HepG2 (cell line): ENCODE measurements at places on chromosomes 3 and 15. TPM values are rescaled to one million over a fixed set of nuclear protein-coding genes. Genes with fewer than 3 reads are reported as not detected.

- H3K27ac ChIP-seq = no peak overlapping the region
- H3K27me3 ChIP-seq = peaks cover 16% of the 10 kb centered on the region; the same call in 1 of the 3 replicates
- DNase-seq = no peak
These were observed 28.1 kb downstream of the CHST14 start for GRCh38 chr15:40498891-40499290.

P3H2 gene
- not detected in 2 replicates for total RNA-seq

PLAAT1 gene
- total RNA-seq = not detected in 2 replicates

GRCh38 chr15:57313134-57313483 is 63.2 kb upstream of the CGNL1 start:
- peaks cover 35% of the 10 kb centered on the region for H3K4me1 ChIP-seq
- H3K4me3 ChIP-seq = 0 out of 2 replicates have a peak overlapping the region, but pooled peaks have one; percentile 14
- H3K36me3 ChIP-seq = no peaks in the 10 kb centered on the region
- DNase-seq = no peak
- peak overlapping the region; percentile 14 for H3K27ac ChIP-seq

ADGRG7 gene
- not detected in 2 replicates for total RNA-seq

DNA sequence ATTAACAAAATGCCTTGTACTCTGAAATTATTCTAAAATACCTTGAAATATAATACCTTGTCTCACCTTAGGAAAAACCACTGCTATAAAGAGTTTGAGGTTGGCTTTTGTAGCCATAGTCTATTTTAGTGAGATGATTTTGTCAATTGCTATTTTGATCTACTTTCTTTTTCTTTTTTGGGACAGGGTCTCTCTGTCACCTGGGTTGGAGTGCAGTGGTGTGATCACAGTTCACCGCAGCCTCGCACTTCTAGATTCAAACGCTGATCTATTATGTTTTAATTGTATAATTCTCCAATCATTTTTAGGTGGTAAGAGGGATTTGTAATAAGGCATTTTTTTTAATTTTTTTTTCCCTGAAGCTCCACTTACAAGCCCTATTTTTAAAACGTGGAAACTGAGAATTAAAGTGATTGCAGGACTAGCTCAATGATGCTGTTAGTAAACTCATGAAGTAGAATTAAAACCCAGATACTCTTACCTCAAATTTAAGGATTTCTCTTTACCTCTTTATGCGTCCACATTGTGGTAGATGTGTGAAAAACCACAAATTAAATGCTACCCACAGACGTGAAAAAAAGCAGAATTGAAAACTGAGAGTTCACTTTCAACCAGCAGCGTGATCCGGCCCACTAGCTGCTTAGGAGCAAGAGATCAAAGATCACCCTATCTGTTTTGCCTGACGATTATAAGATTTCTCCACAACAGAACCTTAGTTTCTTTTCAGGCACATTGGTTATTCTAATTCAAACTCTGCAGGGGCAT is 384.2 kb downstream of the CGGBP1 start:
- no peak overlapping the region for H3K4me3 ChIP-seq
- no peaks in the 10 kb centered on the region for H3K27me3 ChIP-seq
- DNase-seq = no peak
- H3K27ac ChIP-seq = no peak overlapping the region
- H3K4me1 ChIP-seq = no peaks in the 10 kb centered on the region

CHDH gene
- 40.4 and 48.9 TPM in 2 replicates for total RNA-seq

DNA sequence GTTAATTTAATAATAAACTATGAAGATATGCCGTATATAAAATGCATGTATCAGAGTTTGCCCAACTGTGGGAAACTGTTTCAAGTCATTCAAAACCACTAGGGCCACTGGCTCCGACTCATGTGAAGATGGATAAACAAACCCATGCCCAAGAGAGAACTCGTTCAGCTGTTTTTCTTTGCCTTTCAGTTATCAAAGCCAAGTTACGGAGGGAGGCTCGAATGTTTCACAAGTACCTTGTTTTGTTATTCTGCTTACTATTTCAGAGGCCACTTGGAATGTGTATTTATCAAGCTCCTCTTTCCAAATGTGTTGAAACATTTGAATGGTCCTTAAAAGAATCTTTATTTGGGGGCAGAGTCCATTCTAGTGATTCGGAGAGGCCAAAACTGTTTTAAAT is 82.1 kb downstream of the DUT start:
- no peak overlapping the region for H3K4me3 ChIP-seq
- H3K4me1 ChIP-seq = peaks cover 10% of the 10 kb centered on the region; the same call in 1 of the 2 replicates
- H3K27me3 ChIP-seq = no peaks in the 10 kb centered on the region
- no peaks in the 10 kb centered on the region for H3K36me3 ChIP-seq
- H3K27ac ChIP-seq = no peak overlapping the region
- peak; percentile 9 for DNase-seq

GOLGA8S gene
- total RNA-seq = 0.02 TPM in 1 of 2 replicates, not detected in the other

PRSS50 gene
- not detected in 2 replicates for total RNA-seq

RTP1 gene
- not detected in 2 replicates for total RNA-seq

- H3K27me3 ChIP-seq = peaks cover 4% of the 10 kb centered on the region; the same call in 1 of the 2 replicates
- no peak within 1 kb of the TSS for H3K4me3 ChIP-seq
These were observed at the start of gene WNT5A for GRCh38 chr3:55486857-55487380. Gene WNT5A, minus strand, starts transcription at chr3:55487306. Its CDS starts 321 bp downstream, at chr3:55486985.

GPR160 gene
- 12.1 and 14.0 TPM in 2 replicates for total RNA-seq

TMED3 gene
- total RNA-seq = 76.4 and 125 TPM in 2 replicates

DNAJC17 gene
- total RNA-seq = 26.5 and 30.2 TPM in 2 replicates

- H3K4me3 ChIP-seq = no peak overlapping the region
- DNase-seq = no peak
- peaks cover 22% of the 10 kb centered on the region for H3K4me1 ChIP-seq
- H3K36me3 ChIP-seq = no peaks in the 10 kb centered on the region
- no peak overlapping the region for H3K27ac ChIP-seq
- no peaks in the 10 kb centered on the region; the same call in 1 of the 2 replicates for H3K27me3 ChIP-seq
These were observed 451.4 kb downstream of the WDR72 start for GRCh38 chr15:53307952-53308624.

CHRM5 gene
- total RNA-seq = not detected in 2 replicates

- no peak overlapping the region for H3K4me3 ChIP-seq
- no peak overlapping the region for H3K27ac ChIP-seq
- DNase-seq = no peak
- H3K36me3 ChIP-seq = no peaks in the 10 kb centered on the region
- no peaks in the 10 kb centered on the region; the same call in 1 of the 2 replicates for H3K27me3 ChIP-seq
These were observed 12.5 kb downstream of the RAB27A start for GRCh38 chr15:55277116-55277564.

DNA sequence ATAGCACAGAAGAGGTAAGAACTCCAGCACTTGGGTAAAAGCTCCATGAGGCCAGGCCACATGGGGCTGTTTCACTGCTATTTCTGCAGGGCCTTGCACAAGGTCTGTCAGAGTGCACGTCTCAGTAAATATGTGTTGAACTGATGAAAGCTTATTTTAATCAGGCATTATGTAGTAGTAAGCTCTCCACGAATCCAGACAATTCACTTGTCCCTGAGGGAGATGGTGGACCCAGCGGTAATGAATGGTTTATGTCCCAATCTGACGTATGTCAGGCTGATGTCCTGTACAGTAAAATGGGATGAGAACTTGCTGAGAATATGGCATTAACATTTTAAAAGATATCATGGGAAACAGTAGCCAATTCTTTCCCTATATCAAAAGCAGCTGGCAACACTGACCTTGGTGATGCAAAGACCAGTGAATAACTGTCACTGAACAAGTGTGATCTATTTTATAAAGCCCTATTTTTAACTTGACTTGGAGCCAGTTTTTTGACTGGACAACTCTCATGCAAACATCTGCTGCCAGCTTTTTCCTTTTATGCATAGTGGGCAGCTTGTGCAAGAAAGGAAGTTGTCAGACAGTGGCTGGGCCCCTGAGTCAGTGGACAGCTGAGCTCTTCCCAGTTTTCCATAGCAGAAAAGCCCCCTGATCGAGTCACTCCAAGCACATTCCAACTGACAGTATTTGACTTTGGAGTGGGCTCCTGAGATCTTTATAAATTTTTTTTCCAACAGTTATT is 519.8 kb upstream of the MDFIC2 start:
- no peaks in the 10 kb centered on the region for H3K4me1 ChIP-seq
- no peak overlapping the region for H3K4me3 ChIP-seq
- no peaks in the 10 kb centered on the region for H3K36me3 ChIP-seq
- peaks cover 6% of the 10 kb centered on the region; the same call in 1 of the 3 replicates for H3K27me3 ChIP-seq
- DNase-seq = no peak

GRCh38 chr3:46660543-46661523 is 32.6 kb downstream of the ALS2CL start:
- no peak for DNase-seq
- peaks cover 28% of the 10 kb centered on the region; the same call in 1 of the 3 replicates for H3K27me3 ChIP-seq
- no peak overlapping the region for H3K27ac ChIP-seq
- no peaks in the 10 kb centered on the region for H3K36me3 ChIP-seq
- no peak overlapping the region for H3K4me3 ChIP-seq

IMPG2 gene
- total RNA-seq = 0.02 TPM in 1 of 2 replicates, not detected in the other
